NCI-H1436 treated with DMSO at 0.1 percent for 48 hours (cell line): ENCODE measurements at places on chromosomes 1 and 21.

- no peak for DNase-seq
Measured at GRCh38 chr1:163147019-163147418, 55.7 kb downstream of the RGS5 start.

- DNase-seq: no peak
Measured at GRCh38 chr21:15653710-15654109, 76.1 kb upstream of the USP25 start.

DNA sequence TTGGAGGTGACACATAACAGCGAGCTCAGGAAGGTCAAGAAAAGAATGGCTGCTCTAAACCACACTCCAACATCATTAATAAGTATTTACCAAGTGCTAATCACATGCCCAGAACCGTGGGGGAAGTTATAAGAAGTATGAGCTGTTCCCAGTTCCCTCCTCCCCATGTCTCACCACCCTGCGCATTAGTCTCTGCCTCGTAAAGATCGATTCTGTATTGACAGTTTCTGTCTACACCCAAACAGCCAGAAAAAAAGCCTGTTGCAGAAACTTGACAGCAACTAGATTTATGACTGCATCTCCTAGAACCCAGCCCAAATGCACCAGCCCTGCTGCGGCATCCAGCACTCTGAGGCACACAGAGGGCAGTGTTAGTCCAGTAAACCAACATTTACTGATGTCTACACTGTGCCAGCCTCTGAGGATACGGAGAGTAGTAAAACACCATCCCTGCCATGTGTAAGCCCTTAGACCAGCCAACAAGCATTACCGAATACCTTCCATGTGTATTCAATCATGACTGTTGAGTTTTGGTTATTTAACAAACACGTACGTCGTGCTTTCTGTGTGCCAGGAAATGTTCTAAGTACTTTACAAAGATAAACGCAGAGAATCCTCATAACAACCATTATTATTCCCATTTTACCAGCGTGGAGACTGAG lies 63.6 kb upstream of the ZBTB40 start:
- no peak for DNase-seq

DNA sequence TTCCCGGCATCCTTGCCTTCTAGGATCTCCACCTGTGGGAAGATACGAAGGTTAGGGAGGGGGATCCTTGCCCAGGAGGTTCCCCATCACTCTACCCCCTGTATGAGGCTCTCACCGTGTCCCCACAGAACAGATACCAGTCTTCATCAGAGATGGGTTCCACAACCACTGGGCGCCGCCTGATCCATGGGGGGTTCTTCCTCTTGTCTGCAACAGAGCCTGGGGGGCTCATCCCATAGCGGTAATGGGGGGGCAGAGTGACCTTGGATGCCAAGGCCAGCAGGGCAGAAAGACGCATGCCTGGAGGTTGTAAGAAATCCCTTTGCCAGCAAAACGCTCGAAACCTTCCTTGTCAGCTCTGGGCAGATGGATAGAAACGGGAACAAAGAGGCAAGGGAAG lies 2.5 kb downstream of the MRPL24 start:
- DNase-seq: no peak

DNA sequence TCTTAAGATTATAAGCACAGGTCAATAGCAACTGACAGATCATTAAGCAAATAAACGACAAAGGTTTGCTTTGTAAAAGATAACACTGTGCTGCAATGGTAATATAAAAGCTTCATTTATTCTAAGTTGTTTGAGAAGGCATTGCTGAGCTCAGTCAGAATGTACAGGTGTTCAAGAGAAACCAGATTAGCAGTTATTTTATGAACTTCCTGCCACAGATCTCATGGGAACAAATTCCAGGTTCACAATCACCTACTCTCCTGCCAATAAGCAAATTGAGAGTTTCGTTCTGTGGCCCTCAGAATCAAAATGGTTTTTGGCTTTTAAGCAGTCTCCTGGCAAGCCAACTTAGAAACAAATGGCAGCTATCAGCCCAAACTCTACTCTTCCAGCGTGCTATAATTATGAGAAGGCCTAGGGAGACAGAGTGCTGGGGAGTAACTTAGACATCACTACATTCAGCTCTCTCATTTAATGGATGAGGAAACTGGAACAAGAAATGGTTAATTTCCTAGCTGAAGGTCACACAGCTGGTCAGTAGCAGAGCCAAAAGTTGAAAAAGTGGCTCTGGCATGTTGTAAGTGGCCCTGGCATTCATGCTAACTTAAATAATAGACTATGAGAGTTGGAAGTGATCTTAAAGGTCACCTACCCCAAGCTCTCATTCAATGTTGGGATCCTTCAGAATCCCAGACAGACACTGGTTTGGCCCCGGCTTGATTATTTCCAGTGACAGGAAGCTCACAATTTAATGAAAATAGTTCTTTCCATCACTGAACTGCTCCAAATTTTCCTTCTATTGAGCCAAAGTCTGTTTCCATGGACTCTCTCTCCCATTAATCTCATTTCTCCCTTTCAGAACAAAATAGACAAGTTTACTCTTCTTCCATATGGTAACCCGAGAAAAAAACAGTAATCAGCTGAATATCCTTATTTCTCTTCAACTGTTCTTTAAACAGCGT lies 82.6 kb upstream of the EDEM3 start:
- no peak for DNase-seq

GRCh38 chr1:55618199-55618598 lies 403.0 kb upstream of the USP24 start:
- DNase-seq: no peak

GRCh38 chr1:153533689-153534201 lies 2.0 kb downstream of the S100A6 start:
- no peak for DNase-seq

- DNase-seq: no peak
Measured at GRCh38 chr1:225427235-225428067, at the start of gene LBR. Gene LBR (minus strand): TSS chr1:225428038. CDS start chr1:225424075, 3,963 bp downstream.

GRCh38 chr21:27582948-27583430 lies 616.1 kb upstream of the ADAMTS5 start:
- no peak for DNase-seq

DNA sequence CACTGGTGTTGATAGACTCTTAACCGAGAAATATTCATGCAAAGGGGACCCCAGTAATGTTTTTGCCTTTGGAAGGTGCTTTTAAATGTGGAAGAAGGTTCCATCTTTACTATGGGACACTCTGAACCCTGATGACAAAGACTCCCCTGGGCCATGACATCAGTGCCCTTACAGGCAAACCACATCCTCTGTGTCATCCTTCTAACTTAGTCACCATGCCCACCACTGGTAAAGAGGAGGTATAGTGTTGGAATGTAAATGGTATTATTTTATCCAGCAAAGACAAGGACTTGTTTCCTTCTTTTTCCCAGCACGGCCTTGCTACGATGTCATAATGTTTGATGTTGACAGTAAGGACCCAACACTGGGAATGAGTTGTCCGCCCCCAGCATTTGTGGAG lies 12.6 kb downstream of the METTL13 start:
- no peak for DNase-seq

- no peak for DNase-seq
Measured at GRCh38 chr1:41382480-41383090, 21.4 kb downstream of the FOXO6 start.

- no peak for DNase-seq
Measured at GRCh38 chr1:52925571-52926005, 1.5 kb upstream of the SCP2 start.

DNA sequence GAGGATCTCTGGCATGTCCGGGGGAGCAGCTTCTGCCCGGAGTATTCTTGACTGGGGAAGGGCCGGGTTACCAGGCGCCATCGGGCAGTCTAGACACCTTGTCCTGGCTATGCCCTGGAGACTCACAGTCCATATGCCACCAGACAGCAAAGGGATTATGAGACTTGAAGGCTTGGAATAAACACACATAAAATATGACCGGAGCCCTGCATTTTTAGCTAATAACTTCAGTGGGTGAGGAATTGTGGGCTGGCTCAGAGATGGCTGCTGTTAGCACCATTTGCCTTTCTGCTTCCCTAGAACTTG lies 15.5 kb downstream of the NTPCR start:
- DNase-seq: no peak

GRCh38 chr1:187692799-187693198 lies 864.0 kb downstream of the PLA2G4A start:
- no peak for DNase-seq

GRCh38 chr1:173997791-173998190 lies 24.4 kb downstream of the RC3H1 start:
- DNase-seq: no peak

GRCh38 chr1:33392206-33392605 lies 38.7 kb downstream of the PHC2 start:
- DNase-seq: no peak

- no peak for DNase-seq
Measured at GRCh38 chr1:50129201-50129600, 20.5 kb downstream of the ELAVL4 start.

- no peak for DNase-seq
Measured at GRCh38 chr1:112803906-112804762, 89.0 kb upstream of the PPM1J start.

DNA sequence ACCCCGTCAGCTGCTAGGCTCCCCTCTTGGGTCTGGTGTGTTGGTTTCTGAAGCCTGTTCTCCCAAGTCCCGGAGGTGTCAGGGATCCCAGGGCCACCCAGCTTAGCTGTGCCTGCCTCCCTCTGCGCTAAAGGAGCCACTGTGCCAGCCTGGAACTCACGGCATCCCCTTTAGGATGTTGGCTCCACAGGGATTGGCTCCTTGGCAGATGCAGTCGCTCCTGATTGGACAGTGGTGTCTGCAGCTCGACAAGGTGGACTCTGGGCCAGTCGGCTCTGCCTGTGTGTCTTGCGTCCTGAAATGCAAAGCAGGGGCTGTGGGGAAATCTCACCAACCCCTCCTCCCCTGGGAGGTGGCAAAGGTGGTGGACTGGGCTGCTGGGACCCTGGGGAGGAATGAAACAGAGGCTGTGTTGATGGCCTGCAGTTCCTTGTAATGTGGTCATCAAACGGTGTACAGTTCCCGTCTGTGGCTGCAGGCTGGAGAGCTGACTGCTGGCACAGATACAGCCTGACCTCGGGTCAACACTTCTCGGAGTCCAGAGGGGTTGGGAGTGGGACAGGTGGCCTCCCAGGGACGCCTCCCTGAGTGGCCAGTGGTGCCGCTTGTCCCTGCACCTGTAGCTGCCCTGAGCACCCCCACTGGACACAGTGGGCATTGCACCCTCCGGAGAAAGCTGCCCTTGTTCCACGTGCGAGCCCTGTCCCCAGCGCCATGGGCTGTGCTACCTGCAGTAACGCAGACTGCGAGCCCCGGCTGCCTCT lies 11.5 kb upstream of the KCNAB2 start:
- no peak for DNase-seq

GRCh38 chr1:107897438-107898345 lies 67.3 kb downstream of the VAV3 start:
- DNase-seq: no peak

GRCh38 chr1:154752273-154753030 lies 117.6 kb downstream of the KCNN3 start:
- DNase-seq: no peak

GRCh38 chr1:234707641-234708040 lies 97.7 kb upstream of the IRF2BP2 start:
- no peak for DNase-seq

DNA sequence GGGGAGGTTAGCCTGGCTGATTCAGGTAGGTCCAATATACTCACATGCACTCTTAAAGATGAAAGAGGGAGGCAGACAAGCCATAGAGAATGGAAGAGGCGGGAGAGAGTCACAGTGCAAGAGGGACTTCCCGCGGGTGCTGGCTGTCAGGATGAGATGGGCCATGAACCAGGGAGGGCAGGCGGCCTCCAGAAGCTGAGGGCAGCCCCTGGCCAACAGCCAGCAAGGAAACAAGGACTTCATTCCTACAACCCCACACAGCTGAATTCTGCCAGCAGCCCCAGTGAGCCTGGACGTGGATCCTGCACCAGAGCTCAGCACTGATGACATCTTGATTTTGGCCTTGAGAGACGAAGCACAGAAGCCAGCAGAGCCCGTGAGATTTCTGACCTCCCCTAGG lies 15.1 kb upstream of the B3GALT5 start:
- no peak for DNase-seq

GRCh38 chr1:214793708-214794107 lies 190.7 kb downstream of the CENPF start:
- DNase-seq: no peak
